Suppressor macrophage treated with lipopolysaccharide for 1 hour (primary cell): ENCODE measurements at places on chromosomes 2 and 18.

GRCh38 chr2:40844353-40845277 lies 392.7 kb upstream of the SLC8A1 start:
- peak; percentile 30 for DNase-seq

DNA sequence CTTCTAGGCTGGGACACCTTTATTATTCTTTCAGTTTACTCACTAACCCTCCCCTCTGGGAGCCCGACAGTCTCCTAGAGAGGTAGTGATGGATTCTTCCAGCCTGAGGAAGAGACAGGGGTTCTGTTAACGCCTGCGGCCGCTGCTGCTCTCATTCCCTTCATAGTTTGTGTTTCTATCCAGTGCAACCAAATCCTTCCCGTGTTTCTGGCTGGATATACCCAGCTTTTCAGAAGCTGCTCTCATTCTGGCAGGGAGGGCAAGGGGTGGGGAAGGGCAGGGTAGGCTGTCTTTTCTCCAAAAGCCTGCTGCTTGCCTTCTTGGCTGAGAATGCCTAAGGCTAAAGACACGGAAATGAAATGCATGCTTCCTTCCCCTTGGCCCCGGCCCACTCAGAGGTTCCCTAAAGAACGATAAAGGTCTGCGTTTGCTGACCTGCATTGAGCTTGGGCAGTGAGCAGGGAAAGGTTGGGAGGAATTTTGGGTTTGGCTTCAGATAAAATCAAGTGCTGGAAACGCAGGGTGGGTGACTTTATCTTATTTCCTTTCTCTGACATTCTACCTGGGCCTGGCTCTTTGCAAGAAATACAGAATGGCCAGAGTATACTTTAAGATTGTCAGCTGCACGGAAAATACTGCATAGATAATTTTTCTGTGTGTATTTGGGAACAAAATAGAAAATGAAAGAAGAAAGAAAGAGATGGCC lies 390.9 kb downstream of the NBAS start:
- DNase-seq: no peak

DNA sequence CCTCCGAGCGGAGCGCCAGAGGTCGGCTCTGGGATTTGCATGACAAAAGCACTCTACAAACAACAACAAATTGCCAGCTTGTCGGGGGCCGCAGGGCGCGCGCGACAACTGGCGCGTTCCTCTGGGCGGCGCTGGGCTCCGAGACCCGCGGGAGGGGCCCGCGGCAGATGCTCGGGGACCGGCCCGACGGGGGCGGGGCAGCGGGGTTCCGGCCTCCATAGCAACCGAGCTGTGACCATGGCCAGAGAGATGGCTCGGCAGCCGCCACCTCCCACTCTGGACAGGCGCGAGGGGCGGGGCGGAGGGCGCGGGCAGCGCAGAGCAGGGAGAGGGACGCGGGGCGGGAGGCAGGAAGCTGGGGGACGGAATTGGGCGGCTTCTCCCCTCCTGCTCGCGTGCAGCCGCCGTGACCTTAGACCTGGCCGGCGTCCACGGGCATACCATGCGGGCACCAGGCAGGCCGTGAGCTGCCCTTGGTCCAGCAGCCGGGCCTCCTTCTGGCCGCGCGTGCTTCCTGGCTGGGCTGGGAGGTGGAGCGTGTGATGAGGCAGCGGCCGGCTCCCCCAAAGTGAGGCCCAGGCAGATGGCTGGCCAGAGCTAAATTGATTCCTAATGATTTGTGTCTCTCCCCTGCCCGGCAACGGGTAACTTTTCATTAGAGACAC lies 171.5 kb downstream of the CELF4 start:
- peak; percentile 26 for DNase-seq

- DNase-seq: no peak
Measured at GRCh38 chr2:24123922-24124580, 782 bp downstream of the FAM228B start.

- DNase-seq: no peak
Measured at GRCh38 chr2:178238154-178238521, 43.8 kb downstream of the OSBPL6 start.

DNA sequence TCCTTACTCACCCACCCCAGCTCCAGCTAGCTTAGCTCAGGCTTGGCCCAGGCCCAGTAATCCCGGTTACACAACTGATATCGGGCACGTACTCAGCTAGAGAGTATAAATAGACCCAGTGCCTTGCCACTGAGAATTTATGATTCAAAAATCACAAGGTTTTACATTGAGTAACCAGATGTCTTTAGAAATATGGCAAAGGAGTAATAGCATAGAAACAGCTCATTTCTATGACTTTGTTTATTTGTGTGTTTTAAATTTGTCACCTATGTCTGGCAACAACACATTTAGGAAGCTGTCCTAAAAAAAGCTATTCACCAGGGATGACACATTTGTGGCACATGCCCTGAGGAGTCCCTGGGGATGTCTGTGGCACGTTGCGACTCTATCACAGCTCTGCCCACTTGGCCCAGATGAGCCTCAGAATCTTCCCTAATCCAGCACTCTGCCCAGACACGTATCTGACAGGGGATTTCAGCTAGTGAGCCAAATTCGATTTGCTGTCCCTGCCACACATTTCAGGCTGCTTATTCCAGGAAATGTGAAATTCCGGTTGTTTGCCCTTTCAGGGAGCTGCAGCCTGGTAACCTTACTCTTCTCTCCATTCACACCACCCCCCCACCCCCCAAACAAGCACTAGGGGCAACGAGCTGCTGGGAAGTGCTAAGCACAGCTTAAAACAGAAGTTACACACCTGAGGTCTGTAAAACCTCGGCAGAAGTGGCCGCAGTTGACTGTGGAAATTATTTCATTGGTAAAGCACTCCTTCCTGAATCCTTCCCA lies 85.4 kb upstream of the ZCCHC2 start:
- peak; percentile 96 for DNase-seq

DNA sequence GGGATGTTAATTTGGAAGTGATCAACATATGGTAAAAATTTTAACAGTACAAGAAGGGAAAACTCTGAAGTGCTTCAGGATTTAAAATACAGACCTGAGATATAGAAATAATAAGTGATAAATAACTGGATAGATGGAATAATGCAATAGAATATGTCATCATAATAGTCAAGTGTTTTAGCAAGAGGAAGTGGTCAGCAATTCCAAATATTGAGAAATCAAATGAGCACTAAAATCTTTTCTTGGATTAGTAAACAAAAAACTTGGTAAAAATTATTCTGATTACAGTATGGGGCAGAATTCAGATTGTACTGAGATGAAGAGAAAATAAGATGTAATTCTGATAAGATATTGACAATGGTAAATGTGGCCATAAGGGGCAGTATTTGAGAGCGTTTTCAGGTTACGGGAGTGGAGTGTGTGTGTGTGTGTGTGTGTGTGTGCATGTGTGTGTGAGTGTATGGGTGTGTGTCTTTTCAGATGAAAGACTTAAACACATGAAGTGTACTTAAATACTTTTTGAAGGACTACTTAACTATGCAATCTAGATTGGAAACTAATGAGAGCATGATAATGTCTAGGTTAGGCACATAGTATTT lies 217.9 kb upstream of the ITGA4 start:
- DNase-seq: peak; percentile 12

DNA sequence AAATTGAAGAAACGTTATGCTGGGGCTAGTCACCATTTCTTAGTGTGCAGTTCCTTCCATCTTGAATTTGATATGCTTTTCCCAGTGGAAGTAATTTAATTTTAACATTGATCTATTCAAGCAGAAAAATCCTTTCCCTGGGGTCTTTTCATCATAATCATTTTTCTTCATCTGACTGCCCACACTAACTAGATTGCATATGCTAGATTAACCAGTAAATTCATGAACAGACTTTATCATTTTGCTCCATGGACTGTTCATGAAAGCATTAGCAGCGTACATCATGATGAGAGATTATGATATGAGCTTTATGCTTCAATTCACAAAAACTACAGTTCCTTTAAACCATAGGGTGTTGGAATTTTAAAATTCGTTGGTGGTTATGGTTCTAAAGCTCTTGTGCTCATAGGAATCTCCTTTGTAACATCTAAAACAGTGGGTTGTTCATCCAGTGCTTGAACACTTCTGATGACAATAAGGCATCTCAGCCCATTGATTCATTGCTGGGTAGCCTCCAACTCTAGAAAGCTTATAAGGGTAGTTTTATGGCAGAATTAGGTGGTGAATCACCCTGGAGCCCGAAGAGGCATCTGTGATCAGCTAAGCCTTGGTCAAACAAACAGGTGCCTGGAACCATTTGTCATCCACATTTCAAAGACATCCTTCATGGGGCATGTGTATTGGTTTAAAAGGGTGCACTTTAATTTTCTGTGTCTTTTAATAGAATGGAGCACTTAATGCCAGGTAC lies 77.2 kb upstream of the NDUFV2 start:
- DNase-seq: no peak

DNA sequence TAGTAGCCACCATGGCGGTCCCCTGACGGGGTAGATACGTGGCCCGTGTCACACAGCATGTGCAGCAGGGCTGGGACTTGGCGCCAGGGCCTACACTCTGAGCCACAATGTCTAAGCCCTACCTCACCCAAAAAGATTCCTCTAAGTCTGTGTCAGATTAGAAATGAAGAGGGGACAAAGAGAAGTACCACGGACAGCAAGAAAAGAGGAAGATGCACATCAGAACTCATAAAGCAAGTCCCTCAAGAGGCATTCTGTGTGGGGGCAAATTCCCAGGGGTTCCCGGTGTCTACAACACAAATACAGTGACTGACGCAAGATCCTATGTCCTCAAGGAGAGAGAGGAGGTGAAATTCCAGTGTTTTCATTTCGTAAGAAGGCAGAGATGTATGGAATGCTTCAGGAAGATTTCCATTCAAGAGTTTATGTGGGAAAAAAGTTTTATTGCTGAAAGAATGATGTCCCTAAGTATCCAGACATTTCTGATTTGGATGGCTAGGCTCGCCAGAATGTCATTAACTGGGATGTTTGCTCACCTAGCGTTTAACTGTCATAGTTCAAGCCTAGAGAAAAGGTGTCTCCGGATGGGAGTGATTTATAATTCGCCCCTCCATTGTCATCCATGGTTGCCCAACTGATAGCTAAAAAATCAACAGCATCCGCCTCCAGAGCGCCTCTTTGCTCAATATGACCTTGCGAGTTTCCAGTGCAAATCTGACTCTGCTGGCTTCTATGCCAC lies 75.6 kb upstream of the CHMP1B start:
- DNase-seq: no peak

GRCh38 chr18:14949800-14950664 lies 202.1 kb downstream of the ANKRD30B start:
- DNase-seq: no peak

GRCh38 chr2:32456808-32457207 lies 100.0 kb downstream of the BIRC6 start:
- no peak for DNase-seq

- no peak for DNase-seq
Measured at GRCh38 chr2:240463274-240463865, 27.9 kb downstream of the GPC1 start.

DNA sequence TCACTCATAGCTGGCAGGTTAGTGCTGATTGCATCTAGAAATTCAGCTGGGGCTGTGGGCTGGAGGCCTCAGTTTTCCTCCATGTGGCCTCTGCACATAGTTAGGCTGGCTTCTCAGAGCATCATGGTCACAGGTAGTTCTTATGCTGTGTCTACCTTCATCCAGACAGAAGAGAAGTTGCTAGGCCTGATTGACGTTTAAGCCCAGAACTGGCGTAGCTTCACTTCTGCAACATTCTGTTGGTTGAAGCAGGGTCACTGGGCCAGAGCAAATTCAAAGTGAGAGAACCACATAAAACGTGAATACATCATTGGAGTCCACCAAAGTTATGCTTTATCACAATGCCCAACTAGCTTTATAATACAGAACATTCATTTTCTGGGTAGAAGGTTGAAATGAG lies 116.0 kb downstream of the SPP2 start:
- DNase-seq: no peak

DNA sequence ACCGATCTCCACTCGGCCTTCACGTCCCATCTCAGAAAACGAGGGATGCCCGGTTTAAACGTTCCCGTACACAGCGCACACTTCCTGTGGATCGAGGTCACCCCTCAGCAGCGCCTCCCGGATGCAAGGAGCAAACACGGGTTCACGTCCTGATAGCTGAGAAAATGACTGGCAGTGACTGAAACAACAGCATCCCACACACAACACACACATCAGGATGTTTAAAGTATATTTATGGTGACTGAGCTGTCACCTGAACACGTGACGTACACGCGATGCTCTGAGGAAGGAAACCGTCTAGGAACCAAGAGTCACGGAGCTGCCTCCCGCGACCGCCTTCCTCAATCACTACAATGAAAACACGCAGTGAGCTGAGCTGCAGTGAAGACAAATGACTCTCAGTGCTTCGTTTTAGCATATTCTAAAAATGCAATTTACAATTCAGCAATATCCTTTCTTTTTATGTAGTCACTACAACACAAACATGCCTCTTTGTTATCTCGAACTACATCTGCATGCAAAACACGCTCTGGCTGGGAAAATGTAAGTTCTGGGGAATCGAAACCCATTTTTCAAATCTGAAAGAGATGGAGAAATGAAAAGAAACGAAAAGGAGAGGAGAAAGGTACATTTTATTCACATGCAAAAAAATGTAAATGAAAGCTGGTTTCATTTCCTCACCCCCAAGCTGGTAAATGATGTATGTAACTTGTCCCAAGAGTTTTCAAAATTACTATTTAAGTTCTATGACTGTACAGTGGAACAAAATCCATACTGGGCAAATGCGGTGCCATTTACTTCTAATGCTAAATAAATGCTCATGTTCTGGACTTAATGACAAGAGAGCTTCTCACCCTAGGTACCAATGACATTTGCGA lies 19.8 kb downstream of the HDAC4 start:
- peak; percentile 87 for DNase-seq

DNA sequence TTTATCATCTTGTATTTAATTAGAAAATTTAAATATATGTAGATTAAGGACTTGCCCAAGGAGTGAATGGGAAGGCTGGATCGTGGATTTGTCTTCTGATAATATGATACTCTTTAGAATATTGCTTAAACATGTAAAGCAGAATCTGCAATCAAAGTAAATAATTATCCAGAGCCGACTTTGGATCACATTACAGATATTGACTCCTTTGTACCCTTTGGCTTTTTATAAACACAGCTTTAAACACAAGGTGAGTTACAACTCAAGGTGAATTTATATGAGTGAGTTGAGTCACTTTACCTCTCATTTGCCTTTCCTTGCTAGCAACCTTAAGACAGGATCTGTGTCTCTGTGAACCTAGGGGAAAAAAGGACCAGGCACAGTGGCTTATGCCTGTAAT lies 37.7 kb upstream of the SLC25A52 start:
- DNase-seq: no peak

GRCh38 chr2:55810622-55811020 lies 113.0 kb downstream of the EFEMP1 start:
- DNase-seq: no peak

DNA sequence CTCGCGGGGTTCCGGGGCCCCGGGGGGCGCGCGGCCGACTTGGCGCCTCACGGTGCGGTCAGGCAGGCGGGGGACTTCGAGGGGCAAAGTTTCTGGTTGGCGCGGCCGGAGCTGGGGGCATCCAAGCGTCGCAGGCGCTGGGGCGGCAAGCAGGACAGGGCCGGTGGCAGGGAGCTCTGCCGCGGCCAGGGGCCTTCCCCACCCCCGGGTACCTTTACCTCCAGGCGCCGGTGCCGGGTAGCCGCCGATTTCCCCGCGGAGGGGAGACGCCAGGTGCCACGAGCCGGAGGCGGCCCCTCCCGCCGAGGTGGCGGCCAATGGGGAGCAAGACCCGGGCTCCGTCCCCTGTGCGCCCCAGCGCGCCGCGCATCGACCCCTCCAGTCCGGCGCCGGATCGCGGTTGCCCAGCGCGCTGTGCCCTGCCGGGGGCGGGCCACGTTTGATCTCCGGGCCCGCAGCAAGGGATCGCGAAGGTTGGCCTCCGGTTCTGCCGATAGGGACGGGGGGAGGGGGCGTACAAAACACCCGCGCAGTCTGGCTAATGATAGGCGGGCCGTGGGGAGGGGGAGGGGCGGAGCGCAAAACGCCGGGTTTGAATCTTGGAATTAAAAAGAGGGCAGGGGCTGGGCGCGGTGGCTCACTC lies at the start of gene ST8SIA5:
Gene ST8SIA5, minus strand, starts transcription at position 495 of the 643 bp plus-strand sequence. CDS start 545 bp downstream, outside the sequence.
- no peak for DNase-seq
